Naive B cell (primary cell): ENCODE measurements at places on chromosomes 6 and 20. TPM values are rescaled to one million over a fixed set of nuclear protein-coding genes. Genes with fewer than 3 reads are reported as not detected.

The HLA-DQB2 gene
- 59.3 TPM for polyA plus RNA-seq

- peak; percentile 39 for DNase-seq
These were observed 3.5 kb upstream of the GHRH start for GRCh38 chr20:37265152-37265551.

DNA sequence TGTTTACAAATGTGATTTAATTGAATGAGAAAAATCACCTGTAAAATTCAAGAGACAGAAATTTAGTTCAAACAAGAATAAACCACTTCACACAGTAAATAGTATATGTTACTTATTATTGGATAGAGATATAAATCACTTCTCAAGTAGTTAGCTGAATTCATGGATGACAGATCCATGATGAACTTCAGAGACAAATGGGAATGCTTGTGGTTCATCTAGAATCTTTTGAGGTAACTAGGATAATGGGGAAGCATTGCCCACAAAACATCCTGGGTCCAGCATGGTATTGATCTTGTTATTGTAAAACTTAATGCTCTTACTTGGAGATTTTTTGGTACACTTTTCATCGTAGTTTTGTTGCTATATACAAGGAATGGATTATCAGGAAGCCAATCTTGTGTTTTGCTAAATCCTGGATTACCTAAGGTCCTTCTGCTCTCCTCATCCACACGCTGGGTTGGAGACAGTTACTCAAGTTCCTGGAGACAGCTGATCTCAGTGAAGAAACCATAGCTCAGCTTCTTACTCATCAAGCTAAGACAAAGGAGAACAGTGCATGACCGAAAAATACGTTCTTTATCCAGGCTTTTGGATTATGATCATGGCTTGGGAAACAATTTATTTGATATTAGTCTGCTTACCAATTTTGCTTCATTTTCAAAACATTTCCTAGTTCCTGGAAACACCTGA is 142.5 kb upstream of the PREP start:
- no peak for DNase-seq

GRCh38 chr6:78810698-78811097 is 56.7 kb upstream of the IRAK1BP1 start:
- DNase-seq, result no peak

DNA sequence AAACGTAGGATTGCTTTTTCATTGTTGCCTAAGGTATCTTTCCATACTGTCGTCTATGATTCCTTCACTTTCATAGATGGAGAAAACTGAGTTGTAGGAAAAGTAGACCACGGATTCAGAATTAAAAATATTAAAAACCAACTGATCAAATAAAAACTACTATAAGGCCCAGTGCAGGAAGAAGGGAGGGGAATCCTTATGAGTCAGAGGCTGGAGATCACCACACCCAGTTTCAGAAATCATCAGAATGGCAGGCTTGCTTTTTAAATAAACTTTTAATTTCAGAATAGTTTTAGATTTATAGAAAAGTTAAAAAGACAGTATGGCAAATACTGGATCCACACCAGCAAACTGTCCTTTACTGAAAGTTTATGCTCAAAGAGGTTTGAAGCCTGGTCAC is 32.0 kb upstream of the POPDC3 start:
- no peak for DNase-seq

DNA sequence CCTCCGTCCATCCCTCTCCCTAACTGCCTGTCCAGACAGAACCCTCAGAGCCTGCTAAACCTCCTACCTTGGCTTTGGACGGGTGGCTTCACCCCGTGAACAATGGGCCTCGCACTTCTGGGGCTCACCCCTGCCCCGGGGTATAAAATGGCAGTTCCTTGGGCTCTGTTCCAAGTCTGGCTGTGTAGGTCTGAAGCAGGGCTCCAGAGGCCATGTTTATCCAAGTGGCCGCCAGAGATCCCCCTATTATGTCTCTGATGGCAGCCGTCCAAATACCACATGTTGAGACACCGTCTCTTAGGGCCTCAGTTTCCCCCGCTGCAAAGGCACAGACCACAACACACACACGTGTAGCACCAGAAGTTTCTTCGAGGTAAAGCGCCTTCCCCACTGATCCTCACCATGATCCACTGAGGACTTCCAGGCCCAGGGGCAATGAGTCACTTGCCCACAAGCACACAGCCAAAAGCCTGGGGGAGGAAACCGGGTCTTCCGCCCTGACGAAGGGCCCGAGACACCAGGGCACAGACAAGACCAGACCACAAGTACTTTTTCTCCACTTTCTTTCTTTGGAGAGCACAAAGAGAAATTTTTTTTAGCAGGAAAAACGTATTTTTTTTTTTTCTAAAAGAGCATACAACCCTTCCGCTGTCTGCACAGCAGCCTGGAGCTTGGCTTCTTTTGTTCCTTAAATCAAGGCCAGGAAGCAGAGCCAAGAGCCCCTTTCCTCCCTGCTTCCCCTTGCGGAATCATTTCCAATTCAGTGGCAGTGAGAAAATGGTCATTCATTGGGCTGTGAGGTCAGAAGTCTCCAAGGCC is 11.8 kb downstream of the CPNE5 start:
- DNase-seq, result no peak

GRCh38 chr6:18362058-18362561 is 25.0 kb upstream of the RNF144B start:
- no peak for DNase-seq

DNA sequence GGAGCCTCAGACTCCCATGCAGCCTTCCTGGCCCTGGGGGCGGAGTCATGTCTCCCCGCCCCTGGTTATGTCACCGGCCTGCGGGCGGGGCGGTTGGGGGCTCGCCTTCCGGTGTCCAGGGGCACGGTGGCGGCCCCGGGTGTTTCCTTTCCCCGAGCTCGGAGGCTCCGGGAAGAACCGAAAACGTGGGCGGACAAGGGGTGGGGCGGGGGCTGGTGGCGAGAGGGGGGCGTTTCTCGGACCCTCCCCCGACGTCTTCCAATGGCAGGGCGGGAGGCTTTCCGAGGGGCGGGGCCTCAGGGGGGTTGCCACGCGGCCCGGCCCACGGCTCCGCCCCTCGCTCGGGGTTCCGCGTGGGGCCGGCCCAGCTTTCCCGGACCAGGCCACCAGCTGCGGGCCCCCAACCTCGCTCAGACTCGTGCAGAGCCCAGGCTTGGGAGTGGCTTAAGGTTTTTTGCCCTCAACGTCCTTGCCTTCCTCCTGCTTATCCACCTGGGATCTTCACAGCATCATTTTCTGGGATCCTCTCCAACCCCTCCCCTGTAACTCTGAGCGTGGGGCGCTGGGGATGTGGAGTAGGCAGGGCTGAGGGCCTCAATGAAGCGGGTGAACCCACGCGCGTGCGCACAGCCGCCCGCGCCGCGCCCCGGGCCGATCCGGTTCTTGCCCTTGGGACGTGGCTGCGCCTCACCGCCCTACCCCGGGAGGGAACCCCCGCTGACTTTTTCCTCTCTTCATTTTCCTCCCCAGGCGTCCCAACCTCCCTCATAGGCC is 2.1 kb upstream of the NRN1 start:
- DNase-seq, result peak; percentile 27

DNA sequence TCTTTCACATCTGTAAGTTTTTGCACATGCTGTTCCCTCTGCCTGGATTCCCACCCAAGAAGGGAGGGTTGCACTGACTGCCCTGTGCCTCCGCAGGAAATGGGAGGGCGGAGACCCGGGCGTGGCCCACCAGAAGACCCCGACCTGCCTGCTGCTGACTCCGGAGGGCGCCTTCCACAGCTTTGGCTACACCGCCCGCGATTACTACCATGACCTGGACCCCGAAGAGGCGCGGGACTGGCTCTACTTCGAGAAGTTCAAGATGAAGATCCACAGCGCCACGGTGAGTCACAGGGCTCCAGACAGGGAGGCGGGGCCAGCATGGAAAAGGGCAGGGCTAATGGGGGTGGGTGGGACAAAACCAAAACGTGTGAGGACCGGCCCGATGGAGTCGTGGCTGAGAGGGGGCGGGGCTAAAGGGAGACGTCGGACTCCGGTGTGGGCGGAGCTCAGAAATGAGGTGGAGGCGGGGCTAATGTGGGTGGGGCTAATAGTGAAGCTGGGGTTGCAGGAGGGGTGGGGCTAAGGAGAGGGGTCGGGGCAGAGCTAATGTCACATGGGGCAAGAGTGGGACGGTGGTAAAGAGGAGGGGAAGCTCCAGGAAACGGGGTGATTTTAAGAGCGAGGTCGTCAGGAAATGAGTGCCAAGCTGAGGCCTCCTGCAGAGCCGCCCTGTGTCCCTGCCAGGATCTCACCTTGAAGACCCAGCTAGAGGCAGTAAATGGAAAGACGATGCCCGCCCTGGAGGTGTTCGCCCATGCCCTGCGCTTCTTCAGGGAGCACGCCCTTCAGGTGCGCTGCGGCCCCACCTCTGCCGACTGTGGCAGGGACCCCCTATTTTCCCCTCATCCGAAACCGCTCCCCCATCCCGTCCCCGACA is 12.6 kb downstream of the HSPA12B start:
- peak; percentile 64 for DNase-seq

The TPD52L2 gene
- 80.5 TPM for polyA plus RNA-seq

DNA sequence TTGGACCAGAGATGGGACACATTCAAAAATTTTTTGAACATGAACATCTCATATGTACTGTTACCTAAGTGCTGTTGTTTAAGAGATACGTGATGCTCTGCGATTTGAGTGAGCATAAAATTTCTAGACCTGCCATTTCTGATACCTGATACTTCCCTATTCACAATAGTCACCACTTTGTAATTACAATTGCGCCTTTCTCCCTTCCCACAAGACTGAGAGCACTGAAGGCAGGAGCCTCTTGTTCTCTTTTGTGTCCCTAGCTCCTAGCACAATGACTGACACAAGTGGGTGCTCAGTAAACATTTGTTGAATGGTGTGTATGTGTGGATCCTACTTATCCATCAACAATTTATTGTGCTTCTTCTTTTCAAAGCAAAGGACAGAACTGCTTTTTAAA is 92.8 kb upstream of the TMEM30A start:
- DNase-seq, result no peak

The WFDC5 gene
- not detected for polyA plus RNA-seq

GRCh38 chr6:170180671-170181337 is 110.1 kb downstream of the DLL1 start:
- no peak for DNase-seq

The GATA5 gene
- not detected for polyA plus RNA-seq

The HLA-DPB1 gene
- polyA plus RNA-seq, result 1,991 TPM

The IP6K3 gene
- not detected for polyA plus RNA-seq

The BIRC7 gene
- not detected for polyA plus RNA-seq

DNA sequence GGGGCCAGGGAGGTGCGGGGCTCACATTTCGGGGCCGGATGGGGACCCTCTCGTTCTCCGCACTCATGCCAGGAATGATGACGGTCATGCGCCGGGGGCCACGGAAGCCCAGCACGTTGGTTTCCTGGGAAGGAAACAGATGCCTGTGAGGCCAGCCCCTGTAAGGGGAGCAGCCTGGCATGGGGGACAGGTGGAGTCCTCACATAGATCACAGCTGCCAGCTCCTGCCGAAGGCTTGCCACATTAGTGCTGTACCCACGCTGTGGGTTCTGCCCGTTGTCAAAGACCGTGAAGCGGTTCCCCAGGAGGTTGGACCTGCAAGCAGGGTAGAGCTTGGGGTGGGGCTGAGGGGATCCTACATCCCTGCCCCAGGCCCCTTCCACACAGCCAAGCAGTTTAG is 6.7 kb upstream of the TEAD3 start:
- no peak for DNase-seq

The MAN1A1 gene
- polyA plus RNA-seq, result 14.2 TPM

The OPRL1 gene
- 3.4 TPM for polyA plus RNA-seq

DNA sequence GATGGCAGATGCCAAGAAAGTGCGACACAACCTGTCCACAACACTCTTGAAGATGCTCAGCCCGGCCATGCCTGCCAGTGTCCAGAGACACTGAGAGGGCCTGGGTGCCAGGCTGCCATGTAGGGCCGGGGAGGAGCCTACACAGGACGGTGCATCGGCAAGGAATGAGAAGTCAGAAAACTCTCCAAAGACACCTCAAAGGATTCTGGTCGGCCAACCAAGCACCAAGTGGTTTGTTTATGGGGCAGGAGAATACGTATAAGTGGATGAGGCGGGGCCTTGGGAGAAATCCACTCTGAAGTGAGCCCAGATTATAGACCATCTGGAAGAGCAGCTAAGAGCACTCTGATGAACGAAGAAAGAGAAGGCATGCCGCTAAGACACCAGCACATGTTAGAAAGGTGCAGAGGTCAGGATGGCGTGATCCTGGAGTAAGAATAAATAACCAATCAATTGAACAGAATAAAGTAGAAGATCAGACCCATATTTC is 120.7 kb upstream of the FOXQ1 start:
- DNase-seq, result no peak

GRCh38 chr6:147166992-147167391 is 37.2 kb upstream of the STXBP5 start:
- DNase-seq, result no peak

- no peak for DNase-seq
These were observed 467.4 kb upstream of the PLCB4 start for GRCh38 chr20:8601542-8601912.

DNA sequence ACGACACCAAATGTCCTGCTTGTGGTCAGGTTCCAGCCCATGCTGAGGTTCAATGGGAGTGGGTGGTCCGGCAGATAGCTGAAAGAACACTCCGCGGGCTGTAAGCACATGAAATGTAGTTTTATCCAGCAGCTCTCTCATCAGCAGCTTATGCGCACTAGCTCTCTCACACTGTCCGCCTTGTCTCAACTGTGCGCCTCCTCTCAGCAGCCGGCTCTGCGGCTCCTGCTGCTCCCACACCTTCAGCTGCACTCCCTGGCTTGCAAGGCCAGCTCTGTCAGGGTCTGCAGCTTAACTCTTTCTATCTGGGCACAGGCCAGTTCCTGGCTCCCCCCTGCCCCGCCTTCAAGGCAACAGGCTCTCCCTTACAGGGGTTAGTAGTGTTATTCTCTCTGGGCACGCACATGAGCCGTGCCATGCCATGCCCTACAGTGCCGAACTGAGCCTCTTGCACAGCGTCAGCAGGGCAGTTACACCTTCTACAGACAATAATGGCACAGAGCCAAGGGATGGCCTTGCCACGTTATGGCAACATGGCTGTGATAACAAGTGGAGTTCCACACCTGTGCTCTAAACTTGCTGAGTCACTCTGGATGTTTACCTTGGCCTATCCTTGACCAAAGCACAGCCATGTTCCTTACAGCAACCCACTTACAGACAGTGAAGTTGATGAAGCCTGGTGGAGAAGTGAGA is 84.0 kb upstream of the LRFN2 start:
- DNase-seq, result no peak

The ETV7 gene
- polyA plus RNA-seq, result not detected

The ZNF311 gene
- polyA plus RNA-seq, result not detected

DNA sequence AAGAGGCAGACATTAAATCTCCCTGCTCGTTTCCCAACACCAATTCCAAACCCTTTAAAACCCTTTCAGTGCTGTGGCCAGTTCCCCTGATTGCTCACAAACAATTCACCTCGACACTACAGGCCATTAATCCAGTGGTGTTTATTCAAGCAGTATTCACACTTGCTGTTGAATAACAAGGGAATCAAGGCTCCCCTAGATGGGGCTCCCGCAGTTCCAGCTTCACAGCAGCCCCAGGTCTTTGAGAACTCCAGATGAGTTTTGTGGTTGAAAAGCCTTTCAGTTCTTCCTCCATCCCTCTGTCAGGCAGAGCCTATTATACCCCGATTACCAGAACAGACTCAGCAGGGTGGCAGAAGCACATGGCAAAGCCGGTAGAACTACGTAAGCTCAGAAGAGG is 36.2 kb downstream of the JAG1 start:
- DNase-seq, result no peak

GRCh38 chr6:53635322-53635721 is 30.2 kb downstream of the KLHL31 start:
- no peak for DNase-seq

The RIPPLY2 gene
- polyA plus RNA-seq, result not detected

GRCh38 chr20:37749620-37750403 is 56.0 kb downstream of the CTNNBL1 start:
- peak; percentile 9 for DNase-seq

- no peak for DNase-seq
These were observed 601.2 kb downstream of the DHX35 start for GRCh38 chr20:39563349-39563748.
